ENCODE measurements at places on chromosomes 6 and 20.
A peak's percentile ranks its signal among the peaks of the same experiment; 100 is the strongest.

GRCh38 chr6:122726649-122727048 lies 52.9 kb upstream of the FABP7 start:
- no peak for DNase-seq

DNA sequence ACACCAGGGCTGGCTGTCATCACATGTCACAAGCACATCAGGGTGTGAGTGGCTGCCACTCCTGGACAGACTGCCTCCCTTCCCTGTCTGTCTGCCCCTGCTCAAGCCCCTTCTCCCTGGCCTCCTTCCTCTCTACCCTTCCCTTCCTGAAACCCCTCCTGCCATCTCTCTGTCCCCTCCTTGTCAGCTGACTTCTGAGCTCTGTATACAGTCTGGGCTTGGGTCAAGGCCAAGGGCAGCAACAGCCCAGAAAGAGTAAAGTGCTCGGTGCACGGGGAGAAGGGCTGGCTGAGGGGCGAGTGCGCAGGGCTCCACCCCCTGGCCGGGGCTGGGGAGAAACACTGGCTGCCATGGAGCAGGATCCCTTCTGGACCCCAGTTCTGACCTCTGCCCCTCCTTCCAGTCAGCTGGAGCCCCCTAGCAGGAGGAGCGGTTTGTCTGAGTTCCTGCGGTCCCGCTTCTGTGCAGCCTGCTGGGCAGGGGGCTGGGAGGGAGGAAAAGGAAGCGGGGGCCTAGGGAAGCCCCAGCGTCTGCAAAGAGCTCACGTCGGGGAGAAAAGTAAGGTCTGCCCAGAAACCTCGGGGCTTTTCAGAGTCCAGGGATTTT lies 2.0 kb downstream of the LKAAEAR1 start:
- DNase-seq, result no peak

DNA sequence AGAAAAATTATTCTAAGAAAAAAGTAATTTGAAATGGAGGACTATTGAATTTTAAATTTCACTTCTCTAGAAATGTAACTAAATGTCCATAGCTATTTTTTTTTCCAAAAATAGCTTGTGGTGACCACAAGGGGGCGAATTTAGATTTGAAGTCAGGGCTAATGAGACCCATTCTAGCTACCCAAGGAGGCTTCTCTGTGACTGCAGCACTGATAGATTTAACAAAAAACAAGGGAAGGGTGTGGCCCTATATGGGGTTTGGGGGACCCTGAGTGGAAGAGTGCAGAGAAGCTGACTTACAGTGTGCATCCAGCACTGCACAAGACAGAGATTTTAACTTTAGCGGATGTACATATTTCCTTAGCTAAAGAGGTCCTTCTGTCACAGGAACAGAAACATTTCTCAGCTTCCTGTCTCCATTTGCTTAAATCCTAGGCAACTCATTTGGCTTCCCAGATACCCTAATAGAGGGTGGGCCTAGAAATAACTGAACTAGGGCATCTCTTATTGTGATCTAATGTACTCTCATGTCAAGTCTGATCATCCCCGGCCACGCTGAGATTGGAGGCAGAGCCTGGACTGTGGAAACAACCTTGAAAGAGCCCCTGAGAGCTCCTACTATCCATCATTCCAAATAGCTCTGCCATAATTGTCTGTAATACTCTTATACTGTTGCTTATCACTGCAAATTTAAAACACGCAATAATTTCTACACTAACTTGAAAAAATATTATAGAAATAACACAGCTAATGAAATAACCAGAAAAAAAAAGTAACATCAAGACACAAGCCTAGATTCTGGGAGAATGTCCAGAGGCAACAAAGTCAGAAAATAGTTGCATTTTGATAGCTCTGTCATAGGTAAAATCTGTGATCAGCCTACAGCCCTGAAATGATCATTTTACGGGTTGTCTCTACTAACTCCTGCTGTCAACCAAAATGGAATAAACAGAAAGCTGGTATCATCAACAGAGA lies 93.6 kb downstream of the SNAP91 start:
- DNase-seq, result peak; percentile 64

GRCh38 chr6:17527076-17527475 lies 73.0 kb upstream of the FAM8A1 start:
- no peak for DNase-seq

DNA sequence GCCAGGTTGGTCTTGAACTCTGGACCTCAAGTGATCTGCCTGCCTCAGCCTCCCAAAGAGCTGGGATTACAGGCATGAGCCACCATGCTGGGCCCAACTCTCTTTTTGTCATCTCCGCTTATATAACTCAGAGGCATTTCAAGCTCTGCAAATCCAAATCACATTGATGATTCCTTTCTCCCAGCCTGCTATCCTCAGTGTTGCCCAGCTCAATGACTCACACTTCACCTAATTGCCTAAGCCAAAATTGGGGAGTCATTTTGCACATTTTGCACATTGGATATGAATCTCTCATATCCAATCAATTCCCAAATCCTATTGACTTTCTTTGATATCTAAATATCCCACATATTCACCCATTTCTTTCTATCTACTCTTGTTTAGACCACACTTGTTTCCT lies 3.9 kb downstream of the UTRN start:
- no peak for DNase-seq

GRCh38 chr6:96794980-96795379 lies 42.3 kb downstream of the GPR63 start:
- no peak for DNase-seq

- no peak for DNase-seq
Observed at GRCh38 chr20:33318096-33318429, 35.0 kb downstream of the BPIFB1 start.

GRCh38 chr6:15673666-15674065 lies 10.8 kb upstream of the DTNBP1 start:
- DNase-seq, result no peak

DNA sequence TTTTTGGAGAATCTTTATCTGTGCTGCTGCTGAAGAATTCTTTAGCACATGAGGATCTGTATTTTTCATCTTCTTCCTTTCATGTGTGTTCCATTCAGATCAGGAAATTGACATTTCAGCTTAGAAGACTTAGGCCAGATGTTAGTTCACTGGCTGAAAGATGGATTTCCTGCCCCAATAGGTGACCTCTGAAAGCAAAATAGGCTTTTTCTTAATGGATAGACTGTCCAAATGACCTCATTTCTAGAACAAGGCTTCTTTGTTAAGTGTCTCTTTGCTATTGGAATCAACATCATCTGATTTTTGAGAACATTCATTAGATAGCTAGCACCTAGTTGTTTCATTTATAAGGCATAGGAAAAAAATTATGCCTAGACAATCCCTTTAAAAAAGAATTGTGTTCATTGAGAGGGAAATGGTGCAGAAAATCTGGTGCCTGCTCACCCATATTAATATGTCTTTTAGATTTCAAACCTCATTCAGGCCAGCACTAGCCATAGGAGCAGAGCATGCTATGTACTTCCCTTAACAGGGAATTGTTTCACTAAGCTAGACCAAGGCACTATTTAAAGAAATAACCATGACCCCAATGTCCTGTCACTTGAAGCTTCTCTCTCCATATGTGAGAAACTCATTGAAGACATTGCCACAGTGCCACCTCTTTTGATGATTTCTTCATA lies 13.6 kb upstream of the SASH1 start:
- DNase-seq, result no peak

DNA sequence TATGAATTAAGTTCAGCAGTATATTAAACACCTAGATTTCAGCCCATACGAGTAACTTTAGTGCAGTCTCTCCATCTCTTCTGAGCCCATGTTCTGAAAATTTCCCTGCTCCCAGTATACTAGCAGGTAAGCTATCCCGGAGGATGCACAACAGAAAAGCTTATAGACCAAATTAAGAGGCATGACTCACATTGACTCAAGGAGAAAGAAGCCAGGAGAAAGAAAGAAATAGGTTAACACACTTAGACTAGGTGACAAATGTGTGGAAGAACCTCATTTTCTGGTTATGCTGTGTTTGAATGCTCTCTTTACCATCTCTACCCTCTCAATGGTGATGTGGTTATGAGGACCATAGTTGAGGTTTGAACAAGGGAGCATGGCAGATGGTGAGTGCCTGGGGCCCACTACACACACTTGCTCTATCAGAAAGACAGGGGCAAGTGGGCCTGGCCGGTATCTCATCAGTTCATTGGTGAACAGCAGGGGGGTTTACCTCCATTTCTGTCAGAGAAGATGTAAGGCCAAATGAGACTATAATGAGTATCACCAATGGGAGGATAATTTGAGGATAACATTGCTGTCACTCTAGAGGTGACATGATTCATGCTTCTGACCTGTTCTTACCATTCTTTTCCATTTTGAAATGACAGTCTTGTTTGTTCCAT lies 902.3 kb upstream of the FLRT3 start:
- DNase-seq, result no peak

DNA sequence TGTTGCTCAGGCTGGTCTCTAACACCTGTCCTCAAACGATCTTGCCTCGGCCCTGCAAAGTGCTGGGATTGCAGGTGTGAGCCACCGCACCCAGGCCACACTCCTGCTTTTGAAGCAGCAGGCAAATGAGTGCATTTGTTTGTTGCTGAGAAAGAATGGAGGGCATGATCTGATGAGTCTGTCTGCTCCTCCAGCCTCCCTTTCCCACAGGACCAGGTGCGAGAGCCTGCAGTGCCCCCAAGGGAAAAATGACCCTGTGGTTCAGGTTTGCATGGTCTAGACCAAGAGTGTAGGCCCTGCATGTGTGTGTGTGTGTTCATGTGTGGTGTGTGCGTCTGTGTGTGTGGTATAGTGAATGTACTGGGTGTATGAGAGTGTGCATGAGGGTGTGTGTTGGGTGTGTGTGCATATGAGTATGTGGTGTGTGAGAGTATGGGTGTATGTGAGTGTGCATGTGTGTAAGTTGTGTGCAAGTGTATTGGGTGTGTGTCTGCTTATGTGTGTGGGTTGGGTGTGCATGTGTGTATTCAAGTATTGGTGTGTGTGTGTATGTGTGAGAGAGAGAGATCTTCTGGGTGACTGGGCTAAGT lies 22.8 kb upstream of the FOXC1 start:
- DNase-seq, result no peak

GRCh38 chr6:75495011-75495410 lies 1.4 kb upstream of the FILIP1 start:
- no peak for DNase-seq

DNA sequence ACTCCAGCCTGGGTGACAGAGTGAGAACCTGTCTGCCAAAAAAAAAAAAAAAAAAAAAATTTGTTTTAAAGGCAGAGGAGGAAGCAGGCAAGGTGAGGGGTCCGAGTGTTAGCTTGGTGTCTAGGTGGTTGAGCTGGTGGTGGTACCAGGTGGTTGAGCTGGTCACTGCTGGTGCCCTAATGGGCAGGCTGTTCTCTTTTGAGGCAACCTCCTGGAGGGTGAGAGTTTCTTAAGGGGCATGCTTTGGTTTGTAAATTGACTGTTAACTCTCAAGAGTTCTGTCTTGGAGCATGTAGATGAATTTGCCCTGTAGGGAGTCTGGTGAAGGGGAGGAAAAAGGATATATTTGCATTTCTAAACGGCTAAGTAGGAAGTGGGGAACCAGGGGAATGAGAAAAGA lies 52.7 kb downstream of the BANF2 start:
- DNase-seq, result no peak

- no peak for DNase-seq
Observed at GRCh38 chr6:39786649-39787048, 5.5 kb upstream of the DAAM2 start.

DNA sequence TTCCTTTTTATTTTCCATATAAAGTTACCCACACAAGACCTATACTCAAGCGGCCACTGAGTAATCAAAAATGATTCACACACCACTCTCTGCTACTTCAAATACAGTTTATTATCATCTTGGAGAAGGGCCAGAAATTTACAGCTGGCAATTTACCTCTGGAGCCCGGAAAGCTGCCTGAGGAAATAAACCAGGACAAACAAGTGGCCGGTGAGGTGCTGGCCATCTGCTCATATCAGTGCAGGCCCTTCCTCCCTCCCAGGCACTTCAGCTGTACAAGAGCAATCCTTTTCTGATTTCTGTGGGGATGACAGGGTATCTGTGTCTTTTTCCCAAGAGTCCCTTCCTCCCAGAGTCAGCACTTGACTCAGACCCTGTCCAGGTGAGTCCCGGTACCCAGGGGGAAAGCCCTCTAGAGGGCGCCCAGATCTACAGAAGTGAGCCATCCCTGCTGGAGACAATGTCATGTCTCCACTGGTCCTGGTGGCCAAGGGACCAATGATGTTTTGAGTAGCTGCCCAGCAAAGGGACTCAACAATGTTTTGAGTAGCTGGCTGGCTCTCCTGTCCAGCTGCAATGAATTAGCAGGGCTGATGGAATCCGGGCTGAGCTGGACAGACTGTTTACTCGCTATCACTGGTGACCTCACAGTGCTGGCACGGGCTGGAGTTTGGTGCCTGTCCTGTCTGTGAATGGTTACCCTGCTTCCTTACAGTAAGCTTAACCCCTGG lies 23.6 kb downstream of the LRP11 start:
- DNase-seq, result peak; percentile 49

- DNase-seq, result no peak
Observed at GRCh38 chr6:34717466-34717865, 20.9 kb upstream of the ILRUN start.

DNA sequence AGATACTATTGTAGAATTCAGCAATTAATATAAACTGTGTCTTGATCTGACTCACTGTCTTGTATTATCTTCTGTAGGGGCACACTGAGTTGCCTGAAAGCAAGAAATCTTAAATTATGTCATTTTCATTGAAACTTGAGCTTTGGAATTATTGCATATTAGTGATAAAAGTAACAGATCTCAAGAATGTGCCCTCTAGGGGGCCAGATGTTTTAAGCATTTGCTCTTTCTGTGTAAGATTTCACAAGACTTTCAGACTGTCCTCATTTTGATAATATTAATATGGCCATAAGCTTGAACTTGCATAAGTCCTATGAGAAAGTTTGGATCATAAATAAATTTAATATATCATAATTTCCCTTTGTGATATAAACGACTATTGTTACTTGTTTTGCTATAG lies 55.5 kb upstream of the MYO6 start:
- no peak for DNase-seq

GRCh38 chr20:37518606-37519507 lies 2.2 kb upstream of the NNAT start:
- no peak for DNase-seq

DNA sequence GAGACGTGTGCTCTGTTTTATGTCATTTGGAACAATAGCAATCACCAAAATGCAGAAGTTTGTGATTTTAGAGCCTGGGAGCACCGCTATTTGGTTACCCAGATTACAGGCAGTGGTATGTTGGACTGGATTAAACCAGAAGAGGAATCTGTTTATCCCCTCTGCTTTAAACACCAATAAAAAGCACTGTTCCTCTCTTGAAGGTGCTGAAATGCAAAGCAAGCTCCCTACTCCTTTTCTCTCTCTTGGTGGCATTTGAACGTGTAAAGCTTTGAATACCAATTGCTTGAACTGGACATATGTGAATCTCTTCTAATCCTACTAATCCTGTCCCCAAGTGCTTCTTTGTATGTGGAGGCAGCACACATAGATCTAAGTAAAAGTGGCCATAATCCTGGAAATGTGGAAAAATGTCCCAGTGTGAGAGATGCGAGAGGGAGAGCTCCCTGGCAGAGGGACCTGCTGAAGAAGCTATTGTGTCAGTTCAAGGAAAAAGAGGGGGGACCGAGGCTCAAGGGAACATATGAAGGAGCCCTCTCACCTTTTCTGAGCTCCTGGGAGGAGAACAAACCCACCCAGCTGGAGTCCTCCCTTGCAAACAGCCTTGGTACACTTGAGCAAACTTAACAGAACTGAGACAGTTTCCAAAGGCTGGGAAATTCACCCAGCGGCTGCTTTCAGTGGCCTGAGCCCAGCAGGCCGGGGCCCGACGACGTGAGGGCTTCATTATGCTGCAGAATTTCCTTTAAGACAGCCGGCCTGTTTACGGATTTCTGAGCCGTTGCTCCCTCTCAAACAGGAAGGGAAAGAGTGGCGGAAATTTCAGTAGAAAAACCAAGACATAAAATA lies 18.8 kb upstream of the OLIG3 start:
- DNase-seq, result no peak
